GM23338 (cell line): ENCODE measurements at places on chromosomes 6 and 20. TPM values are rescaled to one million over a fixed set of nuclear protein-coding genes. Genes with fewer than 3 reads are reported as not detected.

- DNase-seq: no peak
Measured at GRCh38 chr20:39822667-39823066, 860.5 kb downstream of the DHX35 start.

DNA sequence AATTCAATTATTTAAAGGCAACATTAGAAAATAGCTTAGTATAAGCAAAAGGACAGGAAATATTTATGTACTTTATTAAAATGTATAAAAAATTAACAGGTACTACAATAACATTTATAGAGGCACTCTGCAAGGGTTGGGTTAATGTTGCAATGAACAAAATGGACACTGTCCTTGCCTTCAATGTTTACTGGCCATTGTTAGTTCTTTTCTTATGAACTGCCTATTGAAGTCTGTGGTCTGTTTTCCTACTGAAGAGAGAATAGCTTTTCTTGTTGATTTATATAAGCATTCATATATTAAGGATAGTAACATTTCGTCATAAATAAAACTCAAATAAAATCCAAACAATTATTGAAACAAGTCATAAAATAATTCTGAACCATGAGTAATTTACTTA lies 135.3 kb upstream of the BEND6 start:
- DNase-seq: no peak

DNA sequence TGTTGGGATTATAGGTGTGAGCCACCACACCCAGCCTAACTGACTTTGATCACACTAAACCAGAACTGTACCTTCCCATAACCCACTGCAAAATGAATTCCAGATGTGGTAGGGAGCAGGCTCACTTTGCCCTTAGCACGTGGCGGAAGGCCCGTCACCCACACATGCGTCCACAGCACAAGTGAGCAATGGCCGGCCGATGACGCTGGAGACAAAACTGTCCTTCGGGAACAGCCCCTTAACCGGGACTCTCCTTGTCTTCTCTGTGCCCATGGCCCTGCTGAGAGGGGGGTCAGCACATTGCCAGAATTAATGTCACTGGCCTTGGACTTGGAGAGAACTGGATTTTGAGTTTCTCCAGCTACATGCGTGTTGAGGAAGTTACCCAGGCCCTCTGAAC lies 107.2 kb downstream of the TOX2 start:
- DNase-seq: no peak

DNA sequence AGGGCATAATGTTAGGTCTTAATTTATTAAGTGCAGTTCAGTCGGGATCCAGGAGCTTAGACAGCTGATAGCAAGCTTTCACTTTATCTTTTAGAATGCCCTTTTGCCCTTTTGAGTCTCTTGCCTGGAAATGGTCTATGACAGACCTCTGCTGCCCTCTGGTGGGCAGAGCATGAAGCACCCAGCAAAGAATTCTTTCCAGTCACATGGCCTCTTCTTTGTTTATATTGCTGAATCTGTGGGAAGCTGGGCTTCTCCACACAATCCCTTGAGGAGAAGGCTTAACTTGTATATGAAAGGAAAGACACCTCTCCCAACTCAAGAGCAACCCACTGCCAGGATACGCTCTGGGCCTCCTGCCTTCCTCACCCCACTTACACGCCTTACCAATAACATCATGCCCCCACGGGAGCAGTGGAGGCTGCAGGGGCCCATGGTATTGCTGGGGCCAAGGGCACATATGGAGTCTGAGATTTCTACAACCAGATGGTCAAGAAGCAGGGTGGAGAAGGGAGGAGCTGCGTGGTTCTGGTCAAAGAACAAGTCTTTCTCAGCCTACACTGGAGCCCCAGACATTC lies 20.4 kb downstream of the WFDC3 start:
- DNase-seq: peak; percentile 90

GRCh38 chr6:152669895-152670294 lies 27.8 kb upstream of the MYCT1 start:
- DNase-seq: peak; percentile 53

DNA sequence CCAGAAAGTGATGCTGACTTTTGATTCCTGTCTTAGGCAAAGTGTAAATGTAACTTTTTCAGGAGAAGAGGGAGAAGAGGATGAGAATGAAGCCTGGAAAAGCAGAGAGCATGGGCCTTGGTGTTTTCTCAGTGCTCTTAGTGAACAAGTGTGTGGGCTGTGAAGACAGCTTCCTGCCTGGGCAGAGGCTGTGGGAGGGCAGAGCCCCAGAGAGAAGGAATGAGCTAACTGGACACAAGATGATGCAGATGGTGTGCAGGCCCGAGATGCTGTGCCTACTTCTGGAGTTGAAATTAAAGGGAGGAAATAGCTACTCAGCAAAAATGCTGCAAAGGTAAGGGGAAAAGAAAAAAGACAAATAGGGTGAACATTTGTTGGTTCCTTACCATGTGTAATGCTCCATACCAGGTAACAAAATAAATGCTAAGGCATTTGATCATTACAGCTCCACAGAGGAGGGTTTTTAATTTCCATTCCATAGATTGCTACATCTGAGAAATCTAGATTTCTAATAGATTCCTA lies 87.0 kb upstream of the CEP162 start:
- DNase-seq: no peak

DNA sequence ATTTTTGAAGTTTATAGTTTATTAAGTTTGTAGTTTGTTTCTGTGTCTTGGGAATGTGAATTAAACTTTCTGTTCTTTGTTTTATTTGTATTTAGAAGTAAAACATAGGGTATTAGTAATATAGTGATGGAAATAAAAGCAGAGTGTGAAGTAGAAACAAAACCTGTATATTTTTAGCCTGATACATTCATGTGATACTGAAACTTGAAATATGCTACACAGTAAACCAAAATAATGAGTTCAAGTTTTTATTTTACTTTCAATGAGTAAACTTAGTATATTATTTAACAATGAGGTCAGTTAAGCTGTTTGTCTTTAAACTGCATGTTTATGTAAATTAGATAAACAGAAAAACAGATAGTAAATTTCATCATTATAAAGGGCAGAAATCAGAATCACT lies 1592.6 kb downstream of the GRIK2 start:
- no peak for DNase-seq

- no peak for DNase-seq
Measured at GRCh38 chr20:6101346-6101745, 21.5 kb downstream of the FERMT1 start.

- no peak for DNase-seq
Measured at GRCh38 chr6:160801418-160801817, 99.4 kb downstream of the PLG start.

- no peak for DNase-seq
Measured at GRCh38 chr6:116411284-116411623, 40.5 kb downstream of the DSE start.

- no peak for DNase-seq
Measured at GRCh38 chr6:96562886-96563285, at the start of gene FHL5. TSS of gene FHL5 (plus strand) at chr6:96563128. CDS start at chr6:96603614, 40,486 bp downstream.

DNA sequence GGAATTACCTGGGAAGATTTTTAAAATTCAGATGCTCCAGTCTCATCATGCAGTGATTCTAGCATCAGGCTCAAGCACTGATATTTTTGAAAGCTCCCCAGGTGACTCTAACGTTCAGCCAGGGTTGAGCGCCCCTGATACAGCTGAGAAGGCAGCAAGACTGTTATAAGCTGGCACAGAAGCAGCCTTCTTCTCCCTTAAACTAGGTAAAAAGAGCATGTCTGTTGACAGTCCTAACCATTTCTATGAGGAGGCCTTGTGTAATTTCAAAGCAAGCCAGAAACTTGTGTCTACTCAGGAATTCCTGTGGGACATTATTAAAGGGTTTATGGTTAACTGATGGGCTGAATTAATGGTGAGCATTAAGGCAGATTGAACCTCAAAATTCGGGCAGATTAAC lies 141.9 kb downstream of the PDE7B start:
- DNase-seq: no peak

DNA sequence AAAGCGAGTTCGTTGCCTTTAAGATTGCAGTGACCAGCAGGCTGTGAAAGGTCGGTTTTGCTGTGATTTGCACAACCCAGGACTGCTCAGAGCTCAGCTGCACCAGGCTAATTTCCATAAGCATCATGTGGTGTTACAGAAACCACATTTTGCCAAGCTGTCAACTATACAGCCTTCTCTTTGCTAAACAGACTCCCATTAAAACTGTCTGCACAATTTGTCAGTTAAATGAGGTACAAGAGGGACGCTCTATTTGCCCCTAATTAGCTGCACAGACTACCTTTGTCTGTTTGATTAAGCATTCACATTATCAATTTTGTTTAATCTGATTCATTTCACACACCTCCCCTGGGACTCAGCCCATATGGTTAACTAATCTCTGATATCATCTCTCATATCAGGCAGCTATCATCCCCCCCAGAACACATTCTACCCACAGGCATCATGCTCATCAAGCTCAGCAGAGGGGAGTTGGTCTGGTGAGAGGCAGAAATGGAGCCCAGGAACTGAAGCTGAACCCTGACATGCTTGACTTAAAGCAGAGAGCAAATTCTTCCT lies 62.1 kb downstream of the OLIG3 start:
- no peak for DNase-seq

The SPEF1 gene
- total RNA-seq: 0.69 and 1.3 TPM in 2 replicates

The FARS2 gene
- 13.2 and 19.0 TPM in 2 replicates for total RNA-seq

The PHF1 gene
- 33.2 and 46.7 TPM in 2 replicates for total RNA-seq

The SMLR1 gene
- total RNA-seq: not detected in 2 replicates

The NKX2-2 gene
- not detected in 2 replicates for total RNA-seq

The SLC26A8 gene
- total RNA-seq: 1.9 and 2.9 TPM in 2 replicates

The SLC52A3 gene
- total RNA-seq: 3.6 and 4.5 TPM in 2 replicates

The CRIP3 gene
- 18.8 and 22.0 TPM in 2 replicates for total RNA-seq

The CRISP2 gene
- 0.50 and 0.63 TPM in 2 replicates for total RNA-seq

The CDH26 gene
- total RNA-seq: 2.0 and 2.8 TPM in 2 replicates

The PROKR2 gene
- total RNA-seq: 2.1 and 5.9 TPM in 2 replicates
